Smooth muscle cell of the brain vasculature (primary cell): ENCODE measurements at places on chromosomes 7 and 10.

DNA sequence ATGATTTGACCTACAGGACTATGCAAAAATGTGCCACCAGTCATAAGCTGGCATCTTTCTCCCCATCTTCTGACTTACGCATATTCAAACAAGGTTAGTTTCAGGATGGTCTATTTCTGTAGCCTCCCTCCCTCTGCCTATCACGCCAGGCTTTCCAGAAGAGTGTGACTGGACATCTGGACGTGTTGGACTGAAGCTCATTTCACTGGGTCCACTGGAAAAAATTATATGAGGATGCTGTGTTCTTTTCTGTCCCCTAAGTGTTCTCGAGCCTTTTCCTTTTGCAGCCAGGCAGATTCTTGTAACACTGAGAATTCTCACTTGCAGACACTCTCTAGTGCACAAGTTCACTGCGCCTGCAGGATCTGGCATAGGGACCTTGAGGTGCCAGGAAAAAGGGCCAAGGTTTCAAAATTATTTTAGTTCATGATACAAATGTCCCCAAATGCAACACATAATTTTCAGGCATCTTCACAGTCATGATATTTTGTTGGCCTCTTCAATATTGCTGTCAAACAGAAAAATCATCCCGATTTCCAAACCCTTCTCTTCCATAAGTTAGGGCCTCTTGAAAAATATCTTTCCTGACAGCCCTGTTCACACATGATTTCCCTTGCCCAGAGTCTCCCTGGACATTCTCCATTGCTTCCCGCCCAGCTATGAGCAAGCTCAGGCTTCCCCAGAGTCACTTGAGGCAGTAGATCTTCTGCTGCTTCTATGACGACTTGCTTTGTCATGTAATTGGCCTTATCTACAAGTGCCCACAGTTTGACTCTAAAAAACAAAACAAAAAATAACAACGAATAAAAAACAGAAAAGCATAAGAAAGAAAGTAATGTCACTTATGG lies 170.4 kb downstream of the BMPER start:
- DNase-seq: no peak

DNA sequence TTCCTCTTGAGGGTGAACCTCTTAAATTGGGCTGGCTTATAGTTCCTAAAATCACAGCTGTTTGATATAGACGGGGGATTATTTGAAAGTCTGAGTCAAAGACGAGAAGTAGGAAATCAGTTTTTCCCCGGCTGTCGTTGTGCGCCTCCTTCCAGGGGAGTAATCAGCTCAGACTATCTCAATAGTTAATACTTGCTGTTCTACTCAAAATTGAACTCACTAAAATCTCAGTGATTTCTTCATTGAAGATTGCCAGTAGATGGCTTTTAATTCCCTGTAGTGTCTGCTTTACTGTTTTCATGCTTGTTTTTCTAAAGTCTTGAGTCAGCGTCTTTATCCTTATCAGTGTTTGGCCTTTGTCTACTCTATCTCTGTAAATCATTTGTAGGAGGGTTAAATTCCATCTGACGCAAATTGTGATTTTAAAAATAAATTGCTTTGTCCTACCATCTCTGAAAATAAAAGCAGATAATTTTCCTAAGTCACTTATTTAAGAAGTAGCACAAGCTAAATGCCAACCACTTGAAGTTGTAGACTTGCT lies 47.3 kb downstream of the CNNM2 start:
- no peak for DNase-seq

DNA sequence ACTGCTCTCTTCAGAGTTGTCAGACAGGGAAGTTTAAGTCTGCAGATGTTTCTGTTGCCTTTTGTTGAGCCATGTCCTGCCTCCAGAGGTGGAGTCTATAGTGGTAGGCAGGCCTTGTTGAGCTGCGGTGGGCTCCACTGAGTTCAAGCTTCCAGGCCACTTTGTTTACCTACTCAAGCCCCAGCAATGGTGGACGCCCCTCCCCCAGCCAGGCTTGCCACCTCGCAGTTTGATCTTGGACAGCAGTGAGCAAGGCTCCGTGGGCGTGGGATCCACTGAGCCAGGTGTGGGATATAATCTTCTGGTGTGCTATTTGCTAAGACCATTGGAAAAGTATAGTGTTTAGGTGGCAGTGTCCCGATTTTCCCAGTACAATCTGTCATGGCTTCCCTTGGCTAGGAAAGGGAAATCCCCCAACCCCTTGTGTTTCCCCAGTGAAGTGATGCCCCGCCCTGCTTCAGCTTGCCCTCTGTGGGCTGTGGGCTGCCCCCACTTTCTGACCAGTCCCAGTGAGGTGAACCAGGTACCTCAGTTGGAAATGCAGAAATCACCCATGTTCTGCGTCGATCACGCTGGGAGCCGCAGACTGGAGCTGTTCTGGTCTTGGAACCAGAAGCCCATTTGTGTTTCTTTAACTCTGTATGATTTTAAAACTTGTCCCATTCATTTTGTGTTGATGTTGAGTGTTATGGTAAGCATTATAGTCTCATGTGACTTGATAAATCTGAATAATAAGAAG lies 89.2 kb upstream of the CALCR start:
- DNase-seq: no peak

DNA sequence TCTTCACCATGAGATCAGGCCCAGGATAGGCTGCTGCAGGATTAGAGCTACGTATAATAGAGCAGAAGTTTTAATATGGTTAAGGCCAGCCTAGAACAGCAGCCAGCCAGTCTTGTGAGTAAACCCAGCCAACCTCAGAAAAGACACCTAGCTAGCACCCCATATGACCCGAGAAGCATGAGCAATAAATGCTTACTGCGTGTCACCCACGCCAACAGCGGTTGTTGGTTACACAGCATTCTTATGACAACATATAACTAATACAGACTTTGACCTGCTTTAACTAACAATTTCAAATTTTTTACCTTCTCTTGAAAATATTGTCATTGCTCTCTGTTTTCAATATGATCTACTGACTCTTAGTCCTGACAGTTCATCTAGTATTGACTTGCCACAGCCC lies 105.7 kb downstream of the HBP1 start:
- no peak for DNase-seq

DNA sequence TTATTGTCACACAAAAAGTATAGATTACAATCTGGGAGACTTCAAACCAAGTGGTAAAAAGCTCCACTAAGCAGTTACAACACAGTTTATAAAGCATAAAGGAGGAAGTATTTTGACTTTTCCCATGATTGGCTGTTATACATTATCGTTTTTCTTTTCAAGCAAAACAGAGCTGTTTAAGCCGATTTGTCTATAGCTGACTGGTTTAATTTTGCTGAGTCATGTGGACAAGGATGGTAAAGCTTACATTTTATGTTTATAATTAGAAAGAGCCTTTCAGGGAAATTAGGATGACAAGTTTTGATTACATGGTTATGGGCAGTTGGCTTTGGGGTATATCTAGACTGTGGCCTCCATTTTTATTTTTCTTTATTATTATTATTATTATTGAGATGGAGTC lies 152.5 kb upstream of the STK17A start:
- no peak for DNase-seq

GRCh38 chr7:111027396-111027795 lies 63.5 kb upstream of the LRRN3 start:
- no peak for DNase-seq

DNA sequence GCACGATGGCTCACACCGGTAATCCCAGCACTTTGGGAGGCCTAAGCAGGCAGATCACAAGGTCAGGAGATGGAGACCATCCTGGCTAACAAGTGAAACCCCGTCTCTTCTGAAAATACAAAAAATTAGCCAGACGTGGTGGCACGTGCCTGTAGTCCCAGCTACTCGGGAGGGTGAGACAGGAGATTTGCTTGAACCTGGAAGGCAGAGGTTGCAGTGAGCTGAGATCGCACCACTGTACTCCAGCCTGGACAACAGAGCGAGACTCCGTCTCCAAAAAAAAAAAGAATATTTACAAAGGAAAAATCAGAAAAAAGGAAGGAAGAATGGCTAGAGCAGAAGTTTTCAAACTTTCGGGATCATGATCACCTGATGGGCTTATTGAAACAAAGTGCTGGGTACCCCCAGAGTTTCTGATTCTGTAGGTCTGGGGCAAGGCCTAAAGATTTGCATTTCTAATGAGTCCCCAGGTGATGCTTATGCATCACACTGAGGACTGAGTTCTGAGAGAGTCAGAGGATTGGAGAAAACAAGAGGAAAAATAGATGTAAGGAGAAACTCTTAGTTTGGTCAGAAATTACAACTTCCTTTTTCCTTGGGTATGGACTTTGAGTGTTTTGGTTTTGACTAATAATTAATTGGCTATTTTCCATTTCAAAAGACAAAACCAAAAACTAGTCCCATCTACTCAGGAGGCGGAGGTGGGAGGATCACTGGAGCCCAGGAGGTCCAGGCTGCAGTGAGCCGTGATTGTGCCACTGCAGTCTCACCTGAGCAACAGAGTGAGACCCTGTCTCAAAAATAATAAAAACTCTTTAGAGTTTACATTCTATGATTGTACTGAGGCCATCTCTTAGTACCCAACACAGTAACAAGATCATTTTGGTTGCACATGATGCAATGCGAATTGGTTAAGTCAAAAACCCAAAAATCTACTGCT lies 14.4 kb downstream of the MARCHF5 start:
- no peak for DNase-seq

GRCh38 chr7:2017481-2017891 lies 215.3 kb downstream of the MAD1L1 start:
- no peak for DNase-seq

DNA sequence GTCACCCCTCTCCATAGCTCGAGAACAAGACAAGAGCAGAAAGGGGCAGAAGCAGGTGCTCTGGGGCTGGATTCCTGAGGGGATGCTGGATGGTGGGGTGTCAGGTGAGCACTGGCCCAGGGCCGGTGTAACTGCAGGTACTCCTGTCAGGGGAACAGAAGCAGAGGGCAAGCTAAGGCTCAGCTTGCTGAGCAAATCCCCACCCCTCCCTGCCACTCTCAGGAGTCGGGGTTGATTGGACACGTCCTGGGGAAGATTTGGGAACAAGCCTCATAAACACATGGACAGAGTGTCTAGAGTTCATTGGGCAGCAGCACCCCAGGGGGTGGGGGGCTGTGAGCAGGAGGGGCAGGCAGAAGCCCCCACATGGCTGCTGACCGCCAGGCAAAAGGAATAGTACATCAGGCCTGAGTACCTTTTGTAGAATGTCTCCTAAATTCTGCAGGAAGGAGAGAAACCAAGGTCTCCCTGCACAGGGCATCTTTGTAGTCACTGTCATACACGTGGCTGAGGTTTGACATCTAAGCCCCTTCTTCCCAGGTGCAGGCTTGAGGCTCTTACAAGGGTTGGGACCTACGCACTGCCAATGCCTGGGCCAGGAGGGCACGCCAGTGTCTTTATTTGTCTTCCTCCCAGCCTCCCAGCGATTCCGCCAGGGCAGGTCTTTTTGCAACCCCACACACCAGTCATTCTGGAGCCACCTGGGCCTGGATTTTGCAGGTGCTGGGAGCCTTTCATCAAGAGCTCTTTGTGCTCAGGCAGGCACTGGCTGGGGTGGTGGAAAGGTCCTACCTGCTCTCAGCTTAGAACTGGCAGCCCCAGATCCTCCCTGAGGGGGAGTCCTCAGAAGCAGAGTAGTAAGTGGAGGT lies 2.8 kb downstream of the CALML3 start:
- DNase-seq: no peak

- DNase-seq: no peak
These were observed 8.1 kb downstream of the CNPY1 start for GRCh38 chr7:155538293-155538692.

GRCh38 chr7:36717586-36717985 lies 6.7 kb downstream of the AOAH start:
- DNase-seq: no peak

GRCh38 chr7:151857412-151857811 lies 19.5 kb downstream of the PRKAG2 start:
- DNase-seq: no peak

- no peak for DNase-seq
These were observed 150.1 kb downstream of the SNX10 start for GRCh38 chr7:26441611-26442277.

GRCh38 chr7:140322759-140323158 lies 75.6 kb downstream of the SLC37A3 start:
- DNase-seq: no peak

- DNase-seq: no peak
These were observed at the start of gene MLXIPL for GRCh38 chr7:73623798-73624668. Gene MLXIPL (minus strand): TSS chr7:73624522. CDS start chr7:73624492, 30 bp downstream.

DNA sequence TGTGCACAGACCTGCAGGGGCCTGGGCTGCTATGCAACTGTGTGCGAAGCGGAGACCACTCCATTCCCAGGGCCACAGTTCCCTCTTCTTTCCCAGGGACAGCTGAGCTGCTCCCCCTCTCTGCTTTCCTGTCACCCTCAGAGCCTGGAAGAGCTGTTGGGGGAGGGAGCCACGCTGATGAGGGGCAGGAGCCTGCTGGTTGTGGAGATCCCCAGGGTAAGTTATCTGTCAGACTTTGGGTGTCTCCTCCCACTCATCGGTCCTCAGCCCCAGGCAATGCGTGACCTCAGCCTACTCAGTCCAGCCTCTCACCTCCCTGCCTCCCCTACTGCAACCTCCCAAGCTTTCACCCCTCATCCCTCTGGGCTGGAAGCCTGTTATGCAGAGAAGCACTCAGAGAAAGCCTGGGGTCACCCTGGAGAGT lies 53.5 kb downstream of the ZNF467 start:
- DNase-seq: no peak

DNA sequence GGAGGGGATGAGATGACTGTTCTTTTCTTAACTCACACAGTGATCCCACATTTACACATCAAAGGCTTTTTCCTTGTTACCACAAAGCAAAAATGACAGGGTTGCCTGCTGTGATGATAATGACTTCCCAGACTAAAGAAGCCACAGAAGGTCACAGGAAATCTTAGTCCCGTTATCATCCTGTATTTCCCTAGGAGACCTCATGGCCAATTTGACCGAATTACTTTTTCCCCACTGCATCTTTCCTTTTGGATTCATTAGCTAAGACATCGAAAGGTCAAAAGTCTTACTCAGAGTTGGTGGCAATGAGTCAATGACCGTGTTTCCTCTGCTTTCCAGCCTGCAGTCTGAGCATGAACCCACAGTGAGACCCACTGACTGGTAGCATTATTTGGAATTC lies 130.1 kb upstream of the INHBA start:
- no peak for DNase-seq

DNA sequence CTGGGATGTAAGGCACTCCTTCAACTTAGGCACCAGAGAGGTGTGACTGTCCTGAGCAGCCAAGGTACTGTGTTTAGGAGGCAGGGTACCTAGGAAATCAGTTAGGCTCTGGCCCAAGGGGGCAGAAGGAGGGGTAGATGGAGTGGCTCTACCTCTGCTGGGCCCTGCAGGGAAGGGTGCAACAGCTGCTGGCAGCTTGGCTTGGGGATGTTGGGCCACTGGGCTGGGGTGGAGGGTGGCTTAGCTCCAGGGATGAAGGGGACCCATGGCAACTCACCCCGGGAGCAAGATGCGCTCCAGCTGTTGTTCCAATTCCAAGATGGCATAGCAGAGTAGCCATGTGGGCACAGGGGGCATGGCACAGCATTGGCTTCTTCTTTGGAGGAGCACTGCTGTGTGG lies 42.1 kb downstream of the NEURL1 start:
- no peak for DNase-seq
